ENCODE measurements at places on chromosomes 6 and 20.
A peak's percentile ranks its signal among the peaks of the same experiment; 100 is the strongest.

- DNase-seq = no peak
These were observed 122.0 kb upstream of the STMND1 start for GRCh38 chr6:16979677-16980370.

DNA sequence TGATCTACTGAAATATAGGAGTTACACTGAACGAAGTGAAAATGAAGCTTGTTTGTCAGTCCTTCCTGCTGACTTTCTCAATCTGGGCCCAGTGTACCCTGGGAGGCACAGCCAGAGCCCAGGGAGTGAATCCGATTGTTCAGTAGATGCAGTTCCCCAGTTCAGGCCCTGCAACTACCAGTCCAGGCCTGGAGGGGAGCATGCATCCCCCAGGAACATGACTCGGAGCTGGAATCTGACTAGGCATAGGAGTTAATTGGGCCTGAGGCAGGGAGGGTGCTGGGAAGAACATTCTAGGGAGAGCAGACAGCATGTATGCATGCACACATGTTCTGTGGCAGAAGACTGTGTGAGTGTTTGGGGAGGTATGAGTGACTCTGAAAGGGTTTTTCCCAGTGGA lies 42.1 kb downstream of the PHACTR3 start:
- DNase-seq = no peak

DNA sequence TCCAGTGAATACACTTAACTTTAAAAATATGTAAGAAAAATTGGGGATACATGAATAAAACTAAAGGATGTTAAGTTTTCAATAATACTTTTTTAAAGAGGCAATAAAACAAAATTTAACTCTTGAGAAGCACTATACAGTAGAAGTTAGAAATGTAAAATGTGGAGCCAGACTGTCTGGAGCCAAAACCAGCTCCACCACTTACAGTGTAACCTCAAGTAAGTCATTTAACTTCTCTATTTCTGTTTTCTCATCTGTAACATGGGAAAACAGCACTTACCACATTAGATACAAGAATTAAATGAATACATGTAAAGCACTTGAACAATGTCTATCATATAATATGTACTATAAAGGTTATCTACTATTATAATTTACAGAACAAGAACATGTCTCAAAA lies 6.7 kb downstream of the ATG5 start:
- no peak for DNase-seq

DNA sequence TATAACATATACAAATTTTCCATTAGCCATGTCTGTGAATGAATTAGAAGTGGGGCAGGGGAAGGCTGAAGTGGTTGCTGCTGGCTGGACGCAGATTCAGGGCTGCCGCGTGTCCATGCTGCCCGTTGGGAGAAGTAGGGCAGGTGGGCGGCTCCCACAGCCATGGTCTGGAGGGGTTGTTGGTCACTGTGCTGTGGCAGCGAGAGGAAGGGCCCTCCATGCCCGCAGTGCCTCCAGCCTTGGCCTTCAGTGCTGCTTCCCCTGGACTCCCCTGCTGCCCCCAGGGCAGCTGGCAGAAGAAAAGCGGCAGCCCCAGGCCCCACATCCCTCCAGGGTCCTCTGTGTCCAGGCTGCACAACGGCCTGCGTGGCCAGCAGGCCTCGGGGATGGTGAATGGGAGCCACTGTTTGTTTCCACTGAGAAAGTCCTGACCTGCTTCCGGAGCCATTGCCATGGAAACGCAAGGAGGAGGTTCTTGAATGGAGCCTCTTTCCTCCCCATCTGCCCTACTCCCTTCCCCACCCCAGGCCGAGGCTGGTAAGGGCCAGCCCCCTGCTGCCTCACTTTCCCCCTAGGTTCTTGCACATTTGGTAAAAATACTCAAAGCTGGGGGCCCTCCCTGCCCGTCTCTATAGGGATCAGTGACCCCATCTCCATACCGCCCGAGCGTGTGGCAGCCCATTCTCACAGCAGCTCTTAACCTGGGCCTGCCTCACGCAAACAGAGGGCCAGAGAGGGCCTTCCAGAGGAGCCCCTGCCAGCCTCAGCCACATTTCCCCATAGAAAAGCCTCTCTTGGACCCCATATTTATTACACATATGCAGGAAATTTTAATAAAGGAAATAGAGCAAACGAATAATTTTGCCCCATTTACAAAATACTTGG lies 113.3 kb downstream of the SASH1 start:
- no peak for DNase-seq

DNA sequence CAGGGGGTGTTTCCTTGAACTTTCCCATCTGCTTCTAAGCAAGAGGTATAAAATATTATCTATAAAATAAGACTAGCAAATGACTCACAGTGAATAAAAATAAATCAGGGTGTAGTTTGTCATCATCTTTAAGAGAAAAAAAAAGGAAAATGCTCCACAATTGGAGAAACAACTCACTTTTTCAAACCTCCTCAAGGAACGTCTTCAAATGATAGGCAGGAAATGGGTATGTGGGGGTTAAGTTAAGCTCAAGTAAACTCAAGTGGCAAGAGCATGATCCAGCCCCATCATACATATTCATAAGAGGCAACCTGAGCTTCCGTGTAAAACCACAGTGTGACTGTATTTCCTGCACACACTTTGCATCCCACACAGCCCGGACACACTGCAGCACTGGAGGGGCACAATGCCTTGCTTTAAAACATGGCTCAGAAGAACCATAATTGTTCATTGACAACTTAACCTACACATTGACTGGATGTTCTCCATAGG lies 58.5 kb upstream of the CEP85L start:
- DNase-seq = peak; percentile 27

DNA sequence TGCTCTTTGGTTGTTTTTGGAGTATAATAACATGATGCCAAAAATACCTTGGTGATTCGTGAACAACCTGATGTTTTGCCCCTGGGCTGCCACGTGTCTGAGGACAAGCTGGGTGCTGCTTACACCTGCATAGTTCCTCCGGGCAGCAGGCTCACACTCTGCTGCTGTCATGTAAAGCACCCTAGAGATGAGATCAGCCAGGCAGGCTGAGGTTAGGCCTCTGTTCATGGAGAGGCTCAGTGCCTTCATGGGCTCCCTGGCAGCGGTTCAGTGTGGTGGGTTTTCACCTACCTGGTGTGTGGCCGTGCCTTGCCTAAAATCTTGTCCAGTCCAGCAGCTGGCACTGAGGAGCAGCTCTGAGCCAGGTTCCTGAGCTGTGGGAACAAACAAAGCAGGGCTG lies 60.1 kb upstream of the TAGAP start:
- DNase-seq = no peak

DNA sequence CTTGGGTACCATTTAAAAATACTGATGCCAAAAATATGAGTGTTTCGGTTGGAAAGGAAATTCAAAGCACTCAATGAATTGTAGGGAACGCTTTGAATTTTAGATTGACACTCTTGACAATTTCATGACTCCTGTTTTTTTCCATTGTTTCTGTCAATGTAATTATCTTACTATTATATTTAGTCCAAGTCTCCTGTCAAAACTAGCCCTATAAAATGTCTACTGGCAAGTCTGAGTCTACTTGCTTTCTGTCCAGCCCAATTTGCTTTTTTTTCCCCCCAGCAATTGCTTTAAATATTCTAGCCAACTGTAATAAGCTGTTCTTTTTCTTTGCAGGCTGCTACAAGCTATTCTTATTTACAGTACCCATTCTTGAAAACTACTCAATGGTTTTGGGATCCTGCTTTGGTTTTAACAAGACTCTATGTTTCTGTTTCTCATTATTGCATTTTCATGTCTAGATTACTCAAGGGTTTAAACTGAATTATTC lies 1103.9 kb upstream of the GJE1 start:
- DNase-seq = no peak

Measured in stimulated activated CD4-positive, alpha-beta T cell treated with anti-CD3 and anti-CD28 coated beads, Interleukin-1b, Interleukin-23, amount 100 ng/mL, for 1 hour (primary cell).